ENCODE measurements at places on chromosomes 7 and 10. TPM values are rescaled to one million over a fixed set of nuclear protein-coding genes. Genes with fewer than 3 reads are reported as not detected.

H2BK1 gene
- not detected for total RNA-seq

PDE6C gene
- total RNA-seq = not detected

CD36 gene
- 907 TPM for total RNA-seq

ERVW-1 gene
- not detected for total RNA-seq

- no peaks in the 10 kb centered on the region for H3K4me1 ChIP-seq
- H3K36me3 ChIP-seq = no peaks in the 10 kb centered on the region
- no peaks in the 10 kb centered on the region for H3K27me3 ChIP-seq
- H3K4me3 ChIP-seq = no peak overlapping the region
- H3K27ac ChIP-seq = no peak overlapping the region
- no peak for DNase-seq
Observed at GRCh38 chr10:73478636-73479035, 17.2 kb downstream of the PPP3CB start.

GRCh38 chr10:17214971-17215781, 12.9 kb upstream of the VIM start:
- no peak for DNase-seq
- no peak overlapping the region for H3K4me3 ChIP-seq
- no peaks in the 10 kb centered on the region for H3K36me3 ChIP-seq
- H3K27me3 ChIP-seq = no peaks in the 10 kb centered on the region
- H3K4me1 ChIP-seq = peaks cover 4% of the 10 kb centered on the region
